ENCODE measurements at places on chromosomes 4 and X. TPM values are rescaled to one million over a fixed set of nuclear protein-coding genes. Genes with fewer than 3 reads are reported as not detected.

The CT45A1 gene
- not detected for total RNA-seq

The SATL1 gene
- 0.22 TPM for total RNA-seq

The IL1RAPL2 gene
- total RNA-seq: 0.07 TPM

The BTC gene
- total RNA-seq: 0.07 TPM

The IGSF1 gene
- total RNA-seq: 23.6 TPM

The UGT2B15 gene
- 0.25 TPM for total RNA-seq

DNA sequence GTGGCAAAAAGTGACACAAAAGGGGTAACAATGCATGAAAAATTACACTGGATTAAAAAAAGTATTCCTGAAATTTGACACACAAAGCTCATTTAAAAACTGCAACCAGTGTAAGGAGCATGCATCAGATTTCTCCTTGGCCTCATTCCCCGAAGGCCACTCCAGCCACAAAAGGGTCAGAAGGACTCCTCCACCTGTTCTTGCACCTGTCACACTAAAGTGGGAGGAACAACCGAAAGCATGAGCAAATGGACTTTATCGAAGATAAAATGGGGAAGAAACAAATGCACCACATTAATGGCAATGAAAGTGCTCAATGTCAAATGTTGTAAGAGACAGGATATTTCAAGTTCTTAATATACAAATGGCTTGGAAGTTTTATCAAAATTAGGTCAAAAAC, 88.2 kb downstream of the ADGRA3 start:
- no peak for DNase-seq

DNA sequence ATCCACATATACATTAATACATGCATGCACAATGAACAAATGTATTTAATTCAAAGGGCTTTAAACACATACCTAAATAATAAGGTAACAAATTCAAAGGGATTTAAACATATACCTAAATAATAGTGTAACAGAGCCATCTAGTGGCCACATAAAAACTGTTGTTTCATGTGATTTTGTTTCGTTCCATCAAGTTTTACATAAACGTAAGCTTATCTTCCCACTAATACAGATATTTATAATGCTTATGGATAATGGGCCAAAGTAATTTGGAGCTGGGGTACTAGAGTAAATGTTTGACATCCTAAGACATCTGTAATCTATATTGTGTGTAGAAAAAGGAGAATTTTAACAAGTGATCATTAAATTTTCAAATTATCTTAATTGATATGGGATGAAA, 82.3 kb downstream of the PRSS12 start:
- DNase-seq: no peak

DNA sequence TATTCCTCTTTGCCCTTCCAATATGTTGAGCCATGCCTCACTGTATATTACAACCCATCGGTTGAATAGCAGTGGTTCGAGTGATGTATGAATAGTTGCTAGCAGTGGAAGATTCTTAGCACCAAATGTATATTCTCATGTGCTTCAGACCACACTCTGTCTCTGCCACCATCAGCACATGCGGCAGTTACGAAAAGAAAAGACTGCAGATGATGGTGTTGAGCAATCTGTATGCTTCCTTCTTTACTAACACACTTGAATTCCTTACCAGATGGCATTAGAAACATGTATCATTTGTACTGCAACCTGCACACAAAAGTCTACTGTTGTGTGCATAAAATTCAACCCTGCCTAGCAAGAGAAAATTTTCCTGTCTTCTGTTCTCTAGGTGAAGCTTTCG, 214.6 kb downstream of the ENOX2 start:
- no peak for DNase-seq

GRCh38 chr4:128386761-128387599, 99.4 kb upstream of the PGRMC2 start:
- no peak for DNase-seq
